Stimulated activated effector memory CD8-positive, alpha-beta T cell treated with anti-CD3 and anti-CD28 coated beads, Interleukin-12 subunit alpha, Interleukin-12 subunit beta, amount 100 ng/mL, for 72 hours (primary cell): ENCODE measurements at places on chromosomes 1 and 21.

DNA sequence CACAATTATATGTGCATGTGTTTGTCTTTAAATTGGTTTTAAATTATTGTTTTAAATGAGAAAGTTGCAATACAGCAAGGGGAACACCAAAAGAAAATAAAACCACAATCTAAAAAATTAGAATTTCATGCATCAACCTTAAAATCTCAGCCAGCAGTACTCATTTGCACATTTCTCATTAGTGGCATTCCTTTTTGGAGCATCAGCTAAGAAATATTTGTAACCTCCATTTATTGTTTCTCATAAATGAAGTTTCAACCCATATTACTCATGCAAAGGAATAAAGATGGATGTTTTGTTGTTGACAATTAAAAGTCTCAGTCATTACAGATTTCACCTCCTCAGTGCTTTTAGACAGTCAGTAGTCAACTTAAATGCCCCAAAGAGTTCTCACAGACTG lies 160.1 kb downstream of the TBX15 start:
- no peak for DNase-seq

DNA sequence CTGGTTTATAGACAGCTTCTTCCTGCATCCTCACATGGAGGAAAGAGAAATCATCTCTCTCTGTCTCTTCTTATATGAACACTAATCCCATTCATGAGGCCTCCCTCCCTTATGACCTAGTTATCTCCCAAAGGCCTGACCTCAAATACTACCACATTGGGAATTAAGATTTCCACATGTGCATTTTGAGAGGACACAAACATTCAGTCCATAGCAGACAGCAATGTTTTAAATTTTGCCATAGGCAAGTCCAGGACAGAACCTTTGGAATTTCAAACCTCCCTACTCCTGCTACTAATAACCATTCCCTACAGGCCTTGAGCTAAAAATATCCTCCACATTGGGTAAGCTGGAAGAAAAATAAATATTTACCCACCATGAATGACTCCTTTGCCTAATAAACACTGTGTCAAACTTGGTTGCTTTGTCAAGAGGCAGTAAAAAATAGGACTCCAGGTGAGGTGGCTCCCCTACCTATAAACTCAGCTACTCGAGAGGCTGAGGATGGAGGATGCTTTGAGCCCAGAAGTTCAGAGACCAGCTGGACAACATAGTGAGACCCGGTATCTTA lies 113.7 kb downstream of the ZNF281 start:
- DNase-seq = no peak

- DNase-seq = no peak
These were observed 177.6 kb downstream of the GABPA start for GRCh38 chr21:25912402-25912746.

- DNase-seq = no peak
These were observed 24.6 kb downstream of the PKP1 start for GRCh38 chr1:201307760-201308499.

DNA sequence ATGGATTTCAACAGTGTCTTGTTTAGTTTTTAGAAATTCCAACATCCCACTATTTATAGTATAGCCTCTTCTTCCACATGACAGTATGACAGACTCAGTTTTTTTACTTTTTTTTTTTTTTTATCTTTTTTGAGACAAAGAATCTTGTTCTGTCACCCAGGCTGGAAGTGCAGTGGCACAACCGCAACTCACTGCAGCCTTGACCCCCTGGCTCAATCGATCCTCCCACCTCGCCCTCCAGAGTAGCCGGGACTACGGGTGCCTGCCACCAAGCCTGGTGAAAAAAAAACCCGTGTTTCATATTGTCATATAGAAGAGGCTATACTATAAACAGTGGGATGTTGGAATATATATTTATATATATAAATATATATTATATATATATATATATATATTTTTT lies 1.2 kb upstream of the DR1 start:
- DNase-seq = no peak

GRCh38 chr1:10800778-10801177 lies 4.3 kb upstream of the CASZ1 start:
- DNase-seq = no peak

GRCh38 chr1:224534731-224535130 lies 81.4 kb upstream of the CNIH3 start:
- no peak for DNase-seq

DNA sequence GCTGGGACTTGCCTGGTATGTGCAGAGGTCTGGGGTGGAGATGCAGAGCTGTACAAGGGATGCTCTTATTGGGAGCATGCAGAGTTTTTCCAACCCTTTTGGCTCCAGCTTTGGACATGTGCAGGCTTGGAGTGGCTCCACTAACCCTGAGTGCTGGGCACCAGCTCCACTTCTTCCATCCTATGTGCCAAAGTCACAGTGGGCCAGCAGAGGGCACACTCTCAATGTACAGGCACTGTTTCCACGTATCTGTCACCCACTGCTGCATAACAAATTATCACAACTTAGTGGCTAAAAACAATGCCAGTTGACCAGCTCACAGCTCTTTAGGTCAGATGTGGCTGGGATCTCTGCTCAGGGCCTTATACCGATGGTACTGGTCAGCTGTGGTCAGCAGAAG lies 631.8 kb downstream of the AJAP1 start:
- DNase-seq = no peak

- DNase-seq = no peak
These were observed 53.0 kb downstream of the TBX19 start for GRCh38 chr1:168333562-168334276.

- DNase-seq = no peak
These were observed 67.0 kb downstream of the CACHD1 start for GRCh38 chr1:64536836-64537490.

DNA sequence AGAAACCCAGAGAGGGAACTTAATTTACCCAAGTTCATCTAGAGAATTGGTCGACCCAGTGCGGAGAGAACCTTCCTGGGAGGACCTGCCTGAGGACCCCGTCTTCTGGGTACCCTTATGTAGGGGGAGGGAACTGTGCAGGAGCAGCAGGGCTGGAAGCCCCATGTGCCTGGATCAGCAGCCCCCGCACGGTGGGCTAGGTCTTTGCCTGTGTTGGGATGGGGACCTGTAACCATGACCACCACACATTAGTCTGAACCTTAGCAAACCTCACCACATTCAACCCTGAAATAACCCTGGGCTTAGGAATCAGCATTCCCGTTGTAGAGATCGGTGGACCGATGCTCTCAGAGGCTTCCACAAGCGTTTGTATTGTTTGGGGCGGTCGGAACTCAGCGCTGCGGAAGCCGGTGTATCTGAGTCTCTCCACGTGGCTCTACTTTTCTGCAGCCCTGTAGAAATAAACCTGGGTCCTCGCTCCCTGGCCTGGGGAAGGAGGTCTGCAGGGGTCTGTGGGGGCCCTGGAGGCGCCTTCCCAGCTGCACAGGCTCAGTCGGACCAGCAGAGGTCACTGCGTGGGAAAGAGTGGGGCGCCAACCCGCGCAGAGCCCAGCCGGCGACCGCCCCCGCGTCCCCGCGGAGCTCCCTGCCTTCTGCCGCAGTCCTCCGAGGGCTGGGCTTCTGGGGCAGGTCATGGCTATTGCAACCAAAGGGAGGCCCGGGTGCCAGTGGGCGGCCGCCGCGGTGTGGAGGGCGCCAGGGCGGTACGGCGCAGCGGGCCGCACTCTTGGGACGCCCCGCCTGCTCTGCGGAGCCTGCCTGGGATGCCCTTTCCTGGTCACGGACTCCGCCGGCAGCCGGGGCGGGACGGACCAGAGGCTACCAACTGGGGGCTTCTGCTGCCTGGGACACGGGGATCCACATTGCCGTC lies 36.2 kb upstream of the KCNA10 start:
- DNase-seq = peak; percentile 50

- DNase-seq = no peak
These were observed 103.2 kb downstream of the SGIP1 start for GRCh38 chr1:66637146-66637545.

DNA sequence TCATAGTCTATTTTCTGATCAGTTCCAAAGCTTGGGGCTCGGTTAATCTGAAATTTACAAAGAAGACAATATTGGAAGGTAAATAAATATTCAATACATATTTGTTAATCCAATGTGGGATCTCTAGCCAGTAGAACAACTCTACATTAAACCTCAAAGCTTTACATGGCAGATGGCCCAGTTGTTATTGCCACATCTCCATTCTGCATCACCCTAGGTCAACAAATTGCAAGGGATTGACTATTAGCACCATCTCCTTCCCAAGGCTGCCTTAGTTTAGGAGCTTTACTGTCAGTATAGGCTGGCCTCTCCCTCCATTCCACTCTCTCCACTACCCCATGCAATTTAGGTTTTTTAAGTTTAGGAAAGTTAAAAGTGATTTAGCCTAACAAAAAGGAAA lies 69.7 kb downstream of the TTLL7 start:
- DNase-seq = no peak

- DNase-seq = peak; percentile 24
These were observed 848 bp upstream of the PYHIN1 start for GRCh38 chr1:158930504-158930903.

DNA sequence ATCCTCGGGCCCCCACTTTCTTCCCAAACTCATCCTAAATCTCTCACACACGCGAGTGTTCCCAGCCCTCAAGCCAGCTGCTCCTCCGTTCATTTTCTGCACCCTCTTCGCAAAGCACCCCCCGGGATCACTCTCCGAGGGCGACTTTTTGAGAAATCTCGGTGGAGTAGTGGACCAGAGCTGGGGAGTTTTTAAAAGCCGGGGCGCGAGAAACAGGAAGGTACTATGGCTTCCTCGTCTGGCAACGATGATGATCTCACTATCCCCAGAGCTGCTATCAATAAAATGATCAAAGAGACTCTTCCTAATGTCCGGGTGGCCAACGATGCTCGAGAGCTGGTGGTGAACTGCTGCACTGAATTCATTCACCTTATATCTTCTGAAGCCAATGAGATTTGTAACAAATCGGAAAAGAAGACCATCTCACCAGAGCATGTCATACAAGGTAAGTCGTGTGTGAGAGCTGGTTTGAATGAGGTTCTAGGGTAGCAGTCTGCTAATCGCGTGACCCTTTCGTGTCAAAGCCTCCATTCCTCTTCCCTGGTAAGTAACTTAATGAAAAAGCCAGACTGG lies 800 bp downstream of the DR1 start:
- peak; percentile 84 for DNase-seq

- no peak for DNase-seq
These were observed 257.3 kb downstream of the KCNJ6 start for GRCh38 chr21:37658817-37659458.

- DNase-seq = no peak
These were observed 17.6 kb downstream of the FAM20B start for GRCh38 chr1:179043266-179043665.

- no peak for DNase-seq
These were observed 94.4 kb downstream of the COLGALT2 start for GRCh38 chr1:183942933-183943693.

GRCh38 chr1:182845379-182845778 lies 6.2 kb downstream of the DHX9 start:
- DNase-seq = no peak

DNA sequence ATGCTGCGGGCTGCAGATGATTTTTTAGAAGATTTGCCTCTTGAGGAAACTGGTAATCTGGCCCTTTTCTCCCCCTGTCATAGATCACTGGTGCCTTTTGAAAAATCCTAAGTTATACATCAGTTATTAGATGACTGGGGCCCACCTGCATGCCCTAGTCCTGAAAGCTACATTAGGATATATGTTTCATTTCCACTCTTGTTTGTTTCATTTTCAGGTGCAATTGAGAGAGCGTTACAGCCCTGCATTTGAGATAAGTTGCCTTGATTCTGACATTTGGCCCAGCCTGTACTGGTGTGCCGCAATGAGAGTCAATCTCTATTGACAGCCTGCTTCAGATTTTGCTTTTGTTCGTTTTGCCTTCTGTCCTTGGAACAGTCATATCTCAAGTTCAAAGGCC lies 8.1 kb upstream of the IFI44 start:
- DNase-seq = no peak

- DNase-seq = no peak
These were observed 45.8 kb upstream of the RGS1 start for GRCh38 chr1:192529811-192530210.

GRCh38 chr1:43719063-43719462 lies 11.7 kb downstream of the ST3GAL3 start:
- DNase-seq = no peak

DNA sequence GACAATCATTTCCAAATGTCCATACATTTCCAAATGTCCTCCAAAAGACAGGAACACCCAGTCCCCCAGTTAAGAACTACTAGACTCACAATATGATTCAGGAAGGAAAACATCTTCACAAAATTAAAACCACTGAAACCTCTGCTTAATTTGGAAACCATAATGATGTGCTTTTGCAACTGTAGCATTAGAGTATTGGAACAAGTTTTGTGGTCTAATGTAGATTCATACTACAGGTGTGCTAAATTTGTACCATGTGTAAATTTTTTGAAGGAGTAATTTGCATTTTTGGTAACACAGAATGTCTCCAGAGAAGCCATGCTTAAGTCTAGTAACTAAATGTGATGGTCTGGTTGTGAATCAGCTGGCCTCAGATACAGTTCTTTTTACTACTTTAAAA lies 129.6 kb downstream of the DPYD start:
- no peak for DNase-seq

GRCh38 chr1:22282364-22282995 lies 139.6 kb upstream of the WNT4 start:
- no peak for DNase-seq

GRCh38 chr1:233513431-233513830 lies 100.5 kb upstream of the KCNK1 start:
- no peak for DNase-seq

DNA sequence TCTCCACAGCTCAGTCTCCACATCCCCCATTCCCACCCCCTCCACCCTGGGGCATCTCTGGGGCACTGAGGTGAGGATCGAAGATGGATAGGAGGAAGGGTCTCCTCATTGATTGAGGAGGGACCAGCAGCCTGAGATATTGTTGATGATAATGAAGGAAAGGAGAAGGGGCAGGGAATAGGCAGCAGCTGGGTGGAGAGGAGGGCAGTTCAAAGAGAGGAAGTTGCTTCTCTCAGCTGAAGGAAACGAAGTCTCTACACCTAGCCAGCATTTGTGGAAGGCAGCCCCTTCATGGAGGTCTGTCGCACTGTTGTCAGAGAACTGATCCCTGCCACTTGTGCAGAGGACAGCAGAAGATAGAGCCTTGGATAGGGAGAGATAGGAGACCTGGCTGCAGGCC lies 5.7 kb downstream of the KNCN start:
- no peak for DNase-seq

DNA sequence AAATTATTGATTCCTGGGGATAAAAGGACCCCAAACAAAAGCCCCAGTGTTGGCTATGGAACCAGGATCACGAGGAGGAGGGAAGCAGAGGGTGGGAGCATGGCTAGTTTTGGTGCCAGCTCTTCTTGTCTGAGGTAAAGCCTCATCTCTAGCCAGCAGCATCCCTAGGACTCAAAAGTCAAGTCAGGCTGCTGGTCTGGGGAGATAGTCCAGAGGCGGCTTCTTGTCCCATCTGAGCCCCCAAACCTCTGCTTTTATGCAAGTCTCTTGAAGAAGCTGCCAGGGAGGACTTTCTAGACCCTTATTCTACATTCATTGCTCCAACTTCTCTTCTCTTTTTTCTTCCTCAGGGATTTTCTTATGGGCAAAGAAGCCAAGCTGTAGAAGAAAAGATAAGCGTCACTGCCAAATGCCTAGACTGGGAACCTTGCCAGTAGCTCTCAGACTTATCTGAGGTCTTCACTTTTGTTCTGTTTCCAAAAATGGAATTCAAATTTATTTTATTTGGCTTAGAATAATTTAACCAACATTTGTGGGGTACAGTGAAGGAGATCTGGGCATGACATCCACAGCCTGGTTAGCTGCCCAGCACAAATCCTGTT lies 6.9 kb upstream of the ANKRD35 start:
- DNase-seq = no peak

- DNase-seq = peak; percentile 57
These were observed 32.9 kb upstream of the ATP2B4 start for GRCh38 chr1:203593723-203594122.
